Right ventricle myocardium inferior (tissue), 1 donor: ENCODE measurements at places on chromosomes 3 and 15. TPM values are rescaled to one million over a fixed set of nuclear protein-coding genes. Genes with fewer than 3 reads are reported as not detected.

Gene PLA2G4E
- total RNA-seq: 0.05 TPM

Gene IQCF5
- not detected for total RNA-seq

Gene SEMA5B
- total RNA-seq: 5.2 TPM

Gene EFCC1
- total RNA-seq: 2.3 TPM

Gene CYP11A1
- total RNA-seq: 0.24 TPM

DNA sequence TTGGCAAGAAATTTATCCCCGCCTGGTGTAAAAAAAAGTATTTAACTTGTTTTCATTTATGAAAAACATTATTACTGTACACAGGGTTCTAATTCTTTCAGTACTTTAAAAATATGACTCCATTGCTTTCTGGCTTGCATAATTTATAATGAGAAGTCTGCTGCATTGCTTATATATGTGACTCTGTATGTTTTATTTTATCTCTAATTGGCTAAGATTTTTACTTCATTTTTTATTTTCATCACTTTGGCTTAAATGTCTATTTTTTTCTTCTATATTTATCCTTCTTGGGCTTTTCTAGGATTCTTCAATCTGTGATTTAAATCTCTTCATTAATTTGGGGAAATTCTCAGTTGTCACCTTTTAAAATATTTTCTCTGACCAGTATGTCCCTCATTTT is 636.6 kb upstream of the NR2F2 start:
- no peak for DNase-seq

DNA sequence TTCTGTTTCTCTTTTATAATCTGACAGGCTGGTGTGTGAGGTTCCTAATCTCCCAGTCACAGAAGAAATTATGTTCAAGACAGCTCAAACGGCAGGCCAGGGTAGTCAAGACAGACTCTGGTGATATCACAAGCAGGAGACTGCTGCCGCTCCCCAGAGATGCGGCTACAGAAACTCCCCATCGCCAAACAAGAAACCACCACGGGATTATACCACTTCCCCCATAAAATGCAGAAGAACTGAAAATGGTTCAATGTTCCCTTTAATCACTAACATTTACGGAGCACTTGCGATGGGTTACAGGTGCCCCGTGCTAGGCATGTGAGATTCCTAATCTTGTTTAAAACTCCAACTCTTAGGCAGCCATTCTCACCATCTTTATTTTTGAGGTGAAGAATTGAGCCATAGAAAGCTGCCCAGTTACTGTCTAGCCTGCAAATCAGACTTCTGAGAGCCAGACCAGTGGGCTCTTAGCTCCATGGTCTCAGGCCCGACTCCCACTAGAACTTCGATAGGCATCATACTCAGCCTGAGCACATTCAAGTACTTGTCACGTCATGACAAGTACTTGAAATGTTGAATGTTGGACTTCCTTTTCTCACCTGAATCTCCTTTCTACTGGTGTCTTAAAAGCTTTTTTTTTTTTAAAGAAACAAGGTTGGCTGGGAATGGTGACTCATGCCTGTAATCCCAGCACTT is 58.4 kb downstream of the TBC1D2B start:
- DNase-seq: no peak

GRCh38 chr15:83207009-83207659 is 489 bp downstream of the HDGFL3 start:
- DNase-seq: peak; percentile 78

DNA sequence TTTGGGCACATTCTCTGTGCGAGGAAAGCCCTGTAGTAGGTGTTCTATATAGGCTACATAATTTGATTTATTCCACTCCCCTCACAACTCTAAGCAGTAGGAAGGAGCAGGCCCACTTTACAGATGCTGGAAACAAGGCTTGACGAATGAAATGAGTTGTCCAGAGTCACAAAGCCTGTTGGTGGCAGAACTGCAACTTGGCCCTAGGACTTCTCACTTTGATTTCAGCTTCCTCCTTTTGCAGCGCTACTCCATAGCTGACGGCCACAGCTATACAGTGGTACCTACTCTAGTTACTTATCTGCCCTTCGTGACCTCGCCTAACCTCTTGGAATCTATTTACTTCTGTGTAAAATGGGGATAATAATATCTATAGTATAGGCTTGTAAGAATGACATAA is 2.5 kb upstream of the IRAK2 start:
- no peak for DNase-seq

- DNase-seq: no peak
These were observed 31.4 kb downstream of the NPTN start for GRCh38 chr15:73601451-73602445.

DNA sequence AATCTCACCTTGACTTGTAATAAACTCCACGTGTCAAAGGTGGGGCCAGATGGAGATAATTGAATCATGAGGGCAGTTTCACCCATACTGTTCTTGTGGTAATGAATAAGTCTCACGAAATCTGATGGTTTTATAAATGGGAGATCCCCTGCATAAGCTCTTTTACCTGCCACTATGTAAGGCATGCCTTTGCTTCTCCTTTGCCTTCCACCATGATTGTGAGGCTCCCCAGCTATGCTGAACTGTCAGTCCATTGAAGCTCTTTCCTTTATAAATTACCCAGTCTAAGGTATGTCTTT is 45.5 kb downstream of the SUCNR1 start:
- no peak for DNase-seq

- DNase-seq: no peak
These were observed 491.6 kb upstream of the TPRG1 start for GRCh38 chr3:188680189-188680588.

- DNase-seq: no peak
These were observed 104.2 kb upstream of the SPRED1 start for GRCh38 chr15:38148471-38148870.

DNA sequence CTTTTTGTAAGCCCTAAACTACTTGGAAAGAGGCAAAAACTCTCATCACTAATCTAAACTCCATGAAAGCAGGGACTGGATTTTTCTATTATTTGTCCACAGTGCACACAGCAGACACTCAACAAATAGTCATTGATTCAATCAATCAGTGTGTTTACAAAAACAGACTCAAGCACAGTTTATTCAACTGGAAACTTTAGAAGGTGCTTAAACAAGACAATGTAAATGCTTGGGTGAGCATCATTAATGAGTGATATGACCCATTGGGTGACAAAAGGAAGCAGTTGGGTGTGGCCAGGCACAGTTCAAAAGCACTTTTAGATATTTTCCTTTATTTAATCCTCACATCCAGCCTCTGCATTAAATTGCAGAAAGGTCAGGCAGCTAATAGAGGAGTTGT is 32.0 kb upstream of the PPP4R2 start:
- DNase-seq: no peak

GRCh38 chr3:188993181-188993580 is 178.6 kb upstream of the TPRG1 start:
- no peak for DNase-seq

DNA sequence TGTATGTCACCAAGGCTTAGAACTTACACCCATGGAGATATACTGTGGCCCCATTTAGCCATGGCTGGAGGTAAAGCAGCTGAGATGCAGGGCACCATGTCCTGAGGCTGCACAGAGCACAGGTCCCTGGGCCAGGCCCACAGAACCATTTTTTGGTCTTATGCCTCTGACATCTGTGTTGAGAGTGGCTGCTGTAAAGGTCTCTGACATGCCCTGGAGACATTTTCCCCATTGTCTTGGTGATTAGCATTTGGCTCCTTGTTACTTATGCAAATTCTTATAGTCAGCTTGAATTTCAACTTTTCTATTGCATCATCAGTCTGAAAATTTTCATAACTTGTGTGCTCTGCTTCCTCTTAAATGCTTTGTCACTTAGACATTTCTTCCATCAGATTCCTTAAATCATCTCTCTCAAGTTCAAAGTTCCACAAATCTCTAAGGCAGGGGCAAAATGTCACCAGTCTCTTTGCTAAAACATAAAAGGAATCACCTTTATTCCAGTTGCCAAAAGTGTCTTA is 701.3 kb downstream of the EPHA3 start:
- no peak for DNase-seq

DNA sequence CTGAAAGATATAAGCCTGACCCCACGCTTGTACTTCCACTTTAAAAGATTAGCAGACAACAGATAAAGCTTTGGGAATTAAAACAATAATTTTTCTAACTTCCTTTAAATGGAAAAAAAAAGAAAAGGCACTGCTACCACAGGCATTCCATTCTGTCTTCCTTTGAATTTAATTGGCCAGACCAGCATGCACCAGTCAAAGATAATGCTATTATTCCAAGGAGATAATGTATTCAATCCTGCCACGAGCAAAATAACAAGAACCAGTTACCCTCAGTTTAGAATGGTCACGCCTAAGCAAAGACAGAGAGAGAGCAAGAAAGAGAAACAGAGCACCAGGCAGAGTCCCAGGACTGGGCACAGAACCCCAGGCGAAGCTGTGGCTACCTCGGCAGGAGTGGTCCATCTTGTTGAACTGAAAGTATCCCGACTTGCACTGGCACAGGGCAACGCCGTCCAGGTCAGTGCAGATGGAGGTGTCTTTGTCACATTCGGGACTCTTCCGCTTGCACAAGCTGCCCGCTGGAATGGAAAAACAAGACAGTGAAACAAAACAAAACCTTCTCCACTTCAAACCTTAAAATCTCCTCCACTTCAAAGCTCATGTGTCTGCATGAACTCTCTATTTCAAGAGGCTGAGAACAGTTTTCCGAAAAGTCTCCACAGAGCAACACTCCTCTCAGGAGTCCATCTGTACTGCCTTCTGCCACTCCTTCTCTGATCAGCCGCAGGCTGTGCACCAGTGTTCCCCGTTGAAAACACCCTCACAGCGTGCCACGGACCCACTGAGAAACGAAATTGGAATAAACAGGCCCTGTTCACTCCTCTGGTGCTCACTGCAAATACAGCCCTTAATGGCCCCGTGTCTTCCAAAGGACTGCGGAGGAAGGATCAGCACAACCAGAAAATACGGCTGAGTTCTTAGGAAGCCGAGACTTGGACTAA is 58.2 kb downstream of the HEG1 start:
- DNase-seq: no peak

DNA sequence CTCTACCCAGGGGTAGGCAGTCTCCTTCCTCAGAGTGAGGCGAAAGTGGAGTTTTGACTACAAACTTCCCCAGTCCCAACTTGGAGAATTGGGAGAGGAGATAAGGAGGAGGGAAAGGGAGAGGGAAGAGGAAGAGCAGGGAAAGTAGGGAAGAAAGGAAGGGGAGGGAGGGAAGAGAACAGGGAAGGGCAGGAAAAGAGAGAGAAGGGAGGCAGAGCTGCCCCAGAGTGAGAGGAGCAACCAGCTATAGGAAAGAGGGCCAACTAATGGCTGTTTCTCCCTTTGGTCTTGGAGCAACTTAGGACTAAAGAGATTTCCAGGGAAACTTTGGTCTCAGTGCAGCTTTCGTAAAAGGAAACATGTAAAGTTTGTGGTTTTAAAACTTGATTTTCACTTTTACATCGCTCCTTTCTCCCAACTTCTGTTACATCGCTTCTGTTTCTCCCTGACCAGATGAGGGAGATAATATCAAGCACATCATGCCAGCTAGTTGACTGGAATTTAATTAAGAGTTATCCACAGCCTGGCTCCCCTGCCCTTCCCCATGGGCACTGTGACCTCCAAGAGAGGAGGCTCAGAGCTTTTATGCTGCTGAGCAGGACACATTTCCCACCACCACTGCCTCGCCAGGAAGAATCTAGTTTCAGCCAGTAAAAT is 1.4 kb downstream of the CA12 start:
- DNase-seq: no peak

DNA sequence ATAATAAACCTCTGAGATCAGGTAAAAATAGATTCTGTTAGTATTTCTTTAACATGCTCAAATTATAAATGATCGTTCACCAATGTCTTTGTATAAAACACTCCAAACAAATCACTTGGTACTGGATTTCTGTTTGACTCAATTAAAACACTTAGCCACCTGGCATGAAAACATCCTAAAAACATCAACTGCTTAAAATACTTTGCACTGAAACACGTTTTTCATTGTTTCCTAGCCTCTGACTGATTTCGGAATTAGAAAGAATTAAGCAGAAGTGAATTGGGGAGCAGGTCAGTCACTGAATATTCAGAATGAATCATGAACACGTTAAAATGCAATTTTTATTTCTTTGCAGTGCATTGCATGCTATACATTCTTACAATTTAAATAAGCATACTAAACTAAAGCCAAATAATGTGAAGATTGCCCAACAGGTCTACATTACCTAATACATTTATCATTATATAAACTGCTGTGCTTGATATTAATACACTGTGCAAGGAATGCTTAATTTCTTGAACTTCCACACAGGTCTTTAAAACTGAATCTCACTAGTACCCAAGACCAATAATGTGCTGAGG is 1.6 kb downstream of the THRB start:
- no peak for DNase-seq

DNA sequence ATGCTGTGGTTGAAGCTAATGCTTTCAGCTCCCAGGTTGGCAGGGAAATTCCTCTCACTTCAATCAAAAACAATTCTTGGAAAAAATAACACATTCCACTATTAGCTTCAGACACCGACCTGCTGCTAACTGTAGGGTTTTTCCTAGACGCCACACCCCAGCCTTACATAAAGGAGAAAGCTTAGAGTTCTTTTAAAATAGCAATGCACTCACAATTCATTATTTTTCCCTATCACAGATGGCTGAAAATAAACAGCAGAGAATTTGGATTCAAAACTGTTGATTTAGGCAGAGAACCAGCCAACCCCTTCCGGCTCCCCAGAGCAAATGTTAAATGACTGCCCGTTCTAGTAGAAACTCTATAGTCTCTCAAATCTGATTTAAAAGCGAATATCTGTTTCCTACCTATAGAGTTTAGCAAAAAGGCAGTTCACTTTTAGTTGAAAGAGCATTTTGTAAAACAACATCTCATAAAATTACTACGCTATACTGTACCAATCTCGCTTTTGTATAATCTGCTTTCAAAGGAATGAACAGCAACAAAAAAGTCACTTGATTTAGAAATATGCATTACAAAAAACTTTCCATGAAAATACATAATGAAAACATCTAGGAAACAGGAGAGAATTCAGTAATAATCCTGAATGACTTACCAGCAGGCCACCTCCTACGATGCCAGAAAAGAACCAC is 586 bp downstream of the TM4SF1 start:
- no peak for DNase-seq

DNA sequence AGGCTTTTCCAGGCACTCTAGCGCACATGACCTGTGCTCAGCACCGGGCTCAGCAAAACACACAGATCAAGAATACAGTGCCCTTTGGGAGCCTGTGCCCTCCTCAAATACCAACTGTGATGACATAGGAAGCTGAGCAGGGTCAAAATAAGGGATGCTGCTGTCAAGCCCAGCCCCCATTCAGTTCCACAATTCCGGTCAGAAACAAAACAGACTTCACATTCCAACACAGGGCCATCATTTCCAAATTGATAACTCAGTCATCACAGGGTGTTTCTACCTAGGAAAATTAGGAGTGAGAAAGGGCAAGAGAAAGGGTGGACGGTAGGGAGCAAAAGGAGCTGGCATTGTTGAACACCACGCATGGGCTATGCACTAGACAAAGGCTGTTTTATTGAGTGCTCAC is 158.4 kb upstream of the CCDC54 start:
- no peak for DNase-seq

- no peak for DNase-seq
These were observed 43.8 kb upstream of the FBXL22 start for GRCh38 chr15:63553388-63553791.

DNA sequence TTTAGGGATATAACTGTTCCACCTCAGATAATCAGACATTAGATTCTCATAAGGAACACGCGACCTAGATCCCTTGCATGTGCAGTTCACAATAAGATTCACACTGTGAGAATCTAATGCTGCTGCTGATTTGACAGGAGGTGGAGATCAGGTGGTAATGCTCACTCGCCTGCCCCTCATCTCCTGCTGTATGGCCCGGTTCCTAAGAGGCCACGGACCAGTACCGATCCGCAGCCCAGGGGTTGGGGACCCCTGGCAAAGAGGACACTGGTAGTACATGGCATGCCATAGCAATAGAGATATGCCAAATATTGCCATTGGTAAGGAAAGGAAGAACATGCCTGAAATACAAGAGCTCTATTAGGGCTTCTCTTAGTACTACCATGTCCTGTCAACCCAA is 59.7 kb downstream of the LSM3 start:
- DNase-seq: no peak
